ENCODE measurements at places on chromosomes 4 and X.

- no peak for DNase-seq
Measured at GRCh38 chr4:176896211-176896610, 103.5 kb upstream of the VEGFC start.

DNA sequence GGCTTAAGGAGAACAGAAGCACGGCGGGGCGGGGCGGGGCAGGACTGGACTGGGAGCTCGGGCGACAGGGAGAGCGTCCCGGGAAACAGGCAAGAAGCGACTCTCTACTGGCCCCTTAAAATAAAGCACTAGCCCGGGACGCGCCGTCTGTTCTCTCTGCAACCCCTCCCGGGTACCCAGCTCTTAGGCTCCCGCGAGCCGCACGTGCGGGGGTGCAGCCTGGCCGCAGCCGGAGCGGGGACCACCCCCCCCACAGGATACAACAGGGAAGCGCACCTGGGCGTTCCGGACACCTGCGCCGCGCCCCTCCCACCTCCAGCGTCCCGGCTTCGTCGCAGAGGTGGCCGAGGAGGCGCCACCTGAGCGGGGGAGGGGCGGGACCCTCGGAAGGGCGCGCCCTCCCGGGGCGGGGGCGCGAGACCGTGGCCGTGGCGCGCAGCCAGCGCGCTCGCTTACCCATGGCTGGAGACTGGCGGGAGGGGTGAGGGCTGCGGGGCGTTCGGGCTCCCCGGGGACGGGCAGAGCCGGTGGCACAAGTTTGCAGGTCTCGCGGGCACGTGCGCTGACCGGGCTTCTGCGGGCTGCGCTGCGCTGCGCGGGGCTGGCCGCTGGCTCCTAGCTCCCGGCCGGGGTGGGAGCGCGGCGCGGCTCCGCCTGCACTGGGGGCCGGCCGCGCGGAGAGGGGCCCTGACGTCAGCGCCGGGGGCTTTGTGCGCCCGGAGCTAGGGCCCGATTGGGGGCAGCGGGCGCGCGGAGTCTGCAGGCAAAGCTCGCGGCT, 91.5 kb downstream of the GEMIN8 start:
- no peak for DNase-seq

DNA sequence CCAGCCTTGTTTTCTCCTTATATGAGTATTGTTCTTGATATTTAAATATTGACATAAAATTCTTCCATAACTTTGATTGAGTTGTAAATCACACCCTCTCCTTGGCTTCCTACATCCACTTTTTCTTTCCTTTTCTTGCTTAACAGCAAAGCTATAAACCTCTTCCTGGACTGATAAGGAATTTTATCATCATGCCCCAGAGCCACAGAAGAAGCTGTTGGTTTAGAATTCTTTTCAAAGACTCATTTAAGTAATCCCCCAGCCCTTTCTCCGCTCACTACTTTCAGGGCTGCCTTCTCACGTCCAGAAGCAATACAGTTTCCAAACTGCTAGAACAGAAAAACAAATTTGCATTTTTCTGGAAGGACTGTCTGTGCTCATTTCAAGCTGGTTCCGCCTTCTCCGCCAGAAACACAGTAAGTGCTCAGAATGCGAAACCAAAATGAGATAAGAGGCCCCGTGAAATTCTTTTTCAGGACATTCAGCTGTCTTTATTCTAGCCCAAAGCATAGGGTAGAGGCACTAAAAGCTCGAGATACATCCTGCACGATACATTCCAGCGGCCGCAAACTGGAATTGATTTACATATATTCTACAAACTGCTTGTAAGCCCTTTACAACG, 849 bp downstream of the MID1 start:
- no peak for DNase-seq

DNA sequence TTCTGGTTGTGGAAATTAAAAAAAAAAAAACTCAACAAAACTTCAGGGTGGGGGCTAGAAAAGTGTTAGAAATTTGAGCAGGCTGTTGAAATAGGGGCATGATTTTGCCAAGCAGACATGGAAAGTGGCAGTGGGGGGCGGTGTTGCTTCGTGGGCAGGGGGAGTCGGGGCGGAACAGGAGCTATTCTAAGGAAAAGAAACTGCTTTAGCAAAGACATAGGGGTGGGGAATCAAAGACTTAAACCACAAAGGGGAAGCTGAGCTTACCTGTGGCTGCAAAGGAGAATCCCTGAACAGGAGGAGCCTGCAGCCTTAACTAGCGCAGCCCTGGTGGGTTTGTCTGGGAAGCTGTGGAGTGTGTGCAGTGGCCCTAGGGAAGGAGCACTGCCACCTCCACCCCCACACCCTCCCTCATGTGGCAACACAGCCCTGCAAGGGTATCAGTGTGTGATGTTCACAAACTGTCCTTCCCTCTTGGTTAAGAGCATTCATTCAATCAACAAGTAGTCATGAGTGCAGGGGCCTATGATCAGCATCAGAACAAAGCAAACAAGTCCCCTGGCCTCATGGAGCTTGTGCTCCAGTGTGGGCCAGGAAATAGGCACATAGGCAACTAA, 20.5 kb downstream of the SEL1L3 start:
- DNase-seq, result no peak

GRCh38 chr4:79611026-79611425, 203.0 kb upstream of the GK2 start:
- no peak for DNase-seq

DNA sequence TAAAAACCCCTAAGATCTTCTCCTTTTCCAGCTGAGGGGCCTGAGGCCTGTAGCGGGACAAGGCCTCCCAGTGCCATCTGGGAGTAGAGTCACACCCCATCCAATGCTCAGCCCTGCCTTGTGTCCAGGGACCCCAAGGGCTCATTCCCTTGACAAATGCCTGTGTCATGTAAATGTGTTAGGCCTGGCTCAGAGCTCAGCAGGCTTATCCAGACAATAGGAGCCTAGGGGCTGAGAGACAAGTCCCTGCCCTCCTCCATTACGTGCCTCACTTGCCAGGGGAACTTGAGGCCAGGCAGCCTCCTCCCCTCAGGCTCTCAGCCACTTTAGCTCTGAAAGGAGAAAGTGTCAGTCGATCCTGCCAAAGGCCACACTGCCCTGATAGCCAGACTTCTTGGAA, 166.8 kb upstream of the MAMLD1 start:
- DNase-seq, result no peak

DNA sequence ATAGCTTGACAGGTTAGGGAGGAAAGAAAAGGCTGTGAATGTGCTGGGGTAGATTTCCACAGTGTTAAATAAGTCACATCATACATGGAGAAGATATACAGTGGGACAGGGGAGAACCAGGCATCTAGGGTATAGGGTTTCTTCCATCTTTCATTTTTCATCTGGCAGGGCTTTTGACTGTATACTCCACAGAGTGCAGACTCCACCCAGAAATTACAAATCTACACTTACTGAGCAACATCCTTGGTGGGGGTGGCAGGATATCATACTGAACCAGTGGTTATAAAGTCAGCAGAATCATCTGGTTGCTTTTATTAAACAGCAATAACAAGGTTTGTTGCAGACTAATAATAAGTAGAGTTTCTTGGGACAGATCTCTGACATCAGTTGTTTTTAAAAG, 154.2 kb downstream of the NPNT start:
- DNase-seq, result no peak

DNA sequence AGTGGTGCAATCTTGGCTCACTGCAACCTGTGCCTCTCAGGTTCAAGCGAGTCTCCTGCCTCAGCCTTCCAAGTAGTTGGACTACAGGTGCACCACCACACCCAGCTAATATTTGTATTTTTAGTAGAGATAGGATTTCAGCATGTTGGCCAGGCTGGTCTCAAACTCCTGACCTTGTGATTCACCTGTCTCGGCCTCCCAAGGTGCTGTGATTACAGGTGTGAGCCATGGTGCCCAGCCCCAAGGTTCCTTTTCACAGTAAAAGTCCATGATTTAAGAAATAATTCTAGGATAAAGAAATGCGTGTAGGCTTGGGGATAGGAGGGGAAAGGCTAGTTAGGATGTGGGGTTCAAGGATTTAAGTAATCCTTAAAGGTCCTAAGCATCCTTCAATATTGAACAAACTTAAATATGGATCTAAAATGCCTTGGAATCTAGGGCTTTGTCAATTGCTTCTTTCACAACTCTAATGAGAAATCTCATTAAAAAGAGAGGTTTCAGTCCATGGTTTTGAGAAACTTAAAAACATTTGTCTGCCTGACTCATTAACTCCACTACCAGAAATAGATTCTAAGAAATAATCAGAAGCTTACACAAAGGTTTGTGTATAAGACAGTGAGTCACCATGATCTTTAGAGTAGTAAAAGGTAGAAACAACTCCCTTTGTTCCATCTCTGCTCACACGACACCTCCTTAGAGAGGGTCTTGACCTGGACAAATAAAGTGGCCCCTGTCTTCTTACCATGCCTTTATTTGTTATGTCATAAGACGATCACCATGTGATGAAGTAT, 203.2 kb downstream of the PTTG2 start:
- DNase-seq, result no peak

DNA sequence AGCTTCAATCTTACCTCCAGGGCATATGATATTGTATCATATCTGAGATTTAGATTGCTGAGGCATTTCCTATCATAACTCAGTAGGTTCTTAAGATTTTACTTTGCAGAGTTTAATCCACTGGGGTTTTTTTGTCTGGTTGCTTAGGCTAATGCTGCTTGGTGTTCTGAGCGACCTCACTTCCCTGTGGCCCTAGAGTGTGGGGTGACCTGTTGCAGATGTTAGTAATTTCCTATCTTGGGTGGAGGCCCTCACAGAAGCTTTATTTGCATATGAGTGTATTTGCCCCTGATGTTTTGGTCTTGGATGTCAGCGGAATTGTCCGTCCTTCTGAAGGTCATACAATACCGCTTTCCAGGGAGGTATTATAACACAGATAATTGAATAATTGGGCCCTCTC, 137.1 kb downstream of the NDST3 start:
- no peak for DNase-seq

- DNase-seq, result no peak
Measured at GRCh38 chr4:81965454-81965853, 408.3 kb downstream of the HNRNPD start.

GRCh38 chr4:151604238-151604637, 156.6 kb downstream of the GATB start:
- no peak for DNase-seq

GRCh38 chrX:47843363-47843762, 6.7 kb downstream of the ZNF81 start:
- no peak for DNase-seq

- no peak for DNase-seq
Measured at GRCh38 chr4:2743518-2744445, 12.4 kb downstream of the TNIP2 start.

- DNase-seq, result no peak
Measured at GRCh38 chr4:56662782-56663468, 18.2 kb downstream of the HOPX start.

DNA sequence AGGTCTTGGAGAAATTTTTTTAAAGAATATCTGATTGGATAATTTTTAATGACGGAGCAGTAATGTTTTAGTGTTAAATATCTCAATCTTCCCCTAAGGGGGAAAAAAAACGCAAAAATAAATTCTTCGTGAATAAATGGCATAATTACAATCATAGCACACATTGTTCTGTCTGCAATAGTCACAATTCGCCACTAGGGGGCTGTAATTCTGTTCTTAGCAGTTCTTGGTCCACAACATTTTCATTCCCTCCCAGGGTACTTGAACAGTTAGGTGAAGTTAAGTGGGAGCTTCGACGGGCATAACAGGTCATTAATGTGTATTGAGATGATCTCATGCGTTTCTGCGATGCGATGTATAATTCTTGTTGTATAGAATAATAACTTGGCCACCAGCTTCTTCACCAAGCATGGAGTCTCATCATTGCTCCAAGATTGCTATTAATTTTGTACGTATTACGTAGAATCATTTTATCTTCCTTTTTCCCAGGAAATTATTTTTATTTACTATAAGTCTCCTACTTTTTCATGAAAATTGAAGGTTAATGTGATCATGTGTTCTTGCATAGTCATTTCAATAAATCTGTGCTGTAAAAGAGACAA, 27.2 kb downstream of the HTR2C start:
- DNase-seq, result no peak

- DNase-seq, result no peak
Measured at GRCh38 chr4:102850370-102850769, 18.4 kb upstream of the CISD2 start.

DNA sequence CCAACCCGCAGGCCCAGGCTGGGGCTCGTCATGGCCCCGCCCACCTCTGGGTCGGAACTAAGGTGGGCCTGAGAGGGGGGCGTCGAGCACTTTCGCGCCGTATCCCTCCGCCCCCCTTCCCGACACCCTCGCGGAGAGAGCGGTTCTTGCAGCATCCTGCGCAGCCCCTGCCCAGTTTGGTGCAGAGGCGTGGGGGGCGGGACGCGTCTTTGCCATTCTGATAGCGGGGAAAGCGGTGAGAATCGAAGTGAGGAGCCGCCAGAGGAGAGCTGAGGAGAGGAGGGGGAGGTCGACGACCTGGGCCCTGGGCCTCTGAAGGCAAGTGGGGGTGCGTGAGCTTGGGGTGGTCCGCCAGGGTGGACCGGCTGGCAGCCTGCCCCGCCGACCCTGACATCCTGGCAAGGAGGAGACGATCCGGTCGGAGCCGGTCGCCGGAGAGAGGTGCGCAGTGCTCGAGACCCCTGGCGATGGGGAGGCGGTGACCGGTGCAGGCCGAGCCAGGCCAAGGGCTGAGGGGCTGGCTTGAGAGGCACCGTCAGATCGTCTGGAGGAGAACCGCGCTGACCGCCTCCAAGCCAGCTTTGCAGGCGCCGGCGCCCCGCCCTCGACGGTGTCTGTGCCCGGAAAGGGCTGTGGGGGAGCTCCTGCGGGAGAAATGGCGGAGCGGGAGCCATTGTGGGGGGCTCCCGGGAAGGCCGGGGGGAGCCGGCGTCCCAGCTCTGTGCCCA, 25.5 kb downstream of the GPRASP3 start:
- DNase-seq, result no peak

DNA sequence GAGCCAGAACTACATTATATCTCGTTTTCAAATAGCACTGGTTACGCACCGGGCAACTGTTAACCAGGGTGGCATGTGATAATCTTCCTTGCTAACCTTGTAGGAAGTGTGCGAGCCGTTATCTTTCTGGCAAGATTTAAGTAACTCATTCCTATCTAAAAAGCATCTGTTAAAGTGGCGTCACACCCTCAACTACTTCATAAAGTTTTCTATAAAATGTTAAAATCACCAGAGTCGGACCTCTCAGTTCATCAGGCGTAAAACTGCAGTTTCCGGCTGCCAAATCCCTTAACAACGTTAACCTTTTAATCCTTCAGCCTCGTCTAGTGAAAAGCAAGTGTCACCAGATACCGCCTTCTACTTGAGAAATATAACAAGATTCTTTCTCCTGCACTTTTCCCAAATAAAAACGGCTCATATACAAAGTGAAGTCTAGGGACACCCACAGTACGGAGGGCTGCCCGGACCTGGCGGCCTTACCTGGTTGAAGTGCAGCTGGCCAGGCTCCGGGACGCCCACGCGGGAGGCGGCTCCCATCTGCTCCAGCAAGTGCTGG, 1.2 kb downstream of the SLC39A8 start:
- DNase-seq, result no peak

DNA sequence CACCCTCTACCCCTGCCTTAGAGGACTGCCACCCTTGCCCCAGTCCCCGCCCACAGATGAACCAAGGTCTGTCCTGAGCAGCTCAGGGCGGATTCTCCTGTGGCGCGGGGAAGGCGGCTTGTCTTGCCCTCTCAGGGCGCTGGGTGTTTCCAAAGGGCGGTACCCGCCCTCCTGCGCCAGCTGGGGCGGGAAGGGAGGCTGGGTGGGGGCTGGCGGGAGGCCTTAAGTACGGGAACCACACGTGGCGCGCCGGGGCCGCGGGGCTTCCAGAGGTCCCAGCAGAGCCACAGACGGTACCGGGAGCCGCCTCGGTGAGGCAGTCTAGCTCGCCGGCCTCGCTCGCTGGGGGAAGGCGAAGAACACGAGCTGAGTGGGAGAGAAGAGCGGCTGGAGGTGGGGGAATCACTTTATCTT, 361.1 kb downstream of the MID1IP1 start:
- no peak for DNase-seq

- DNase-seq, result no peak
Measured at GRCh38 chrX:68650491-68650890, 3.0 kb downstream of the STARD8 start.
